ENCODE measurements at places on chromosomes 2 and 18. TPM values are rescaled to one million over a fixed set of nuclear protein-coding genes. Genes with fewer than 3 reads are reported as not detected.

The TWIST2 gene
- 214 TPM for total RNA-seq

The LCLAT1 gene
- 19.6 TPM for total RNA-seq

The DYNAP gene
- not detected for total RNA-seq

The HRH4 gene
- total RNA-seq: not detected

The ERBB4 gene
- total RNA-seq: 0.25 TPM

The GRP gene
- total RNA-seq: not detected

The UBXN2A gene
- total RNA-seq: 12.5 TPM

The COL3A1 gene
- 123 TPM for total RNA-seq

- no peak for DNase-seq
These were observed 17.6 kb downstream of the FBXO11 start for GRCh38 chr2:47888581-47889280.

- no peak for DNase-seq
These were observed 48.0 kb downstream of the TEX44 start for GRCh38 chr2:231640641-231641111.

DNA sequence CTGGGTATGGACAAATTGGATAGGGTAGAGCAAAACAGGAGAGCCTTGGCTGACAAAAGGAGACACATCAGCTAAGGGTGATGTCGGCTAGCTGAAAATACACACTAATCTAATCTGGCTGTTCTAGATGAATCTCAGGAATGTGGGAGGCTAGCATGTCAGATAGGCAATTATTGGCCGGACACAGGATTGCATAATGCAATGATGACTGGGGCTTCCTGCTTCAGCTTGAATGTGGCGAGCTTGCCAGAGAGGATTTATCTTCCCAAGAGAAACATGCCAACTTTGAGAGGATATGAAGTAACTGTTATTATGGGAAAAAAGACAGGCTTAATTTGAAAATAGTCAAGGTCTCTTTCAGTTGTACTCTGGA, 102.4 kb downstream of the TRIB2 start:
- no peak for DNase-seq

- no peak for DNase-seq
These were observed 552.0 kb upstream of the CDH2 start for GRCh38 chr18:28728891-28729290.

DNA sequence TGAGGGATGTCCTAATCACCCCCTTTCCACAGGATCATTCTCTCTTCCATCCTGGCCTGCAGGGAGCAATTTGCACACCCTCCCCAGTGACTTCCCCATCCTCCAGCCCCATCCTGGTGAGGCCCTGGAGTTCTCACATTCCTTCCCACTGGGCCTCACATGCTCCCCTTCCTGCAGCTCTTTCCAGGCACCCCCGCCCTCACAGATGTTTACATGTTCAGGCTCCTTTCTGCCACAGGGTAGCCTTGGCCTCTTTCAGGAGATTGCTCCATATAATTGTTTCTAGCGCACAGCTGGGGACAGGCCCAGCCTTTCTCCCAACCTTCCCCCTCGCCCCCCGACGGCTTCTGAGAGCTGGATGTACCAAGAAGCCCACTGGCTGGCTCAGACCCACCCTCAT, 288.4 kb upstream of the TRIB2 start:
- no peak for DNase-seq

DNA sequence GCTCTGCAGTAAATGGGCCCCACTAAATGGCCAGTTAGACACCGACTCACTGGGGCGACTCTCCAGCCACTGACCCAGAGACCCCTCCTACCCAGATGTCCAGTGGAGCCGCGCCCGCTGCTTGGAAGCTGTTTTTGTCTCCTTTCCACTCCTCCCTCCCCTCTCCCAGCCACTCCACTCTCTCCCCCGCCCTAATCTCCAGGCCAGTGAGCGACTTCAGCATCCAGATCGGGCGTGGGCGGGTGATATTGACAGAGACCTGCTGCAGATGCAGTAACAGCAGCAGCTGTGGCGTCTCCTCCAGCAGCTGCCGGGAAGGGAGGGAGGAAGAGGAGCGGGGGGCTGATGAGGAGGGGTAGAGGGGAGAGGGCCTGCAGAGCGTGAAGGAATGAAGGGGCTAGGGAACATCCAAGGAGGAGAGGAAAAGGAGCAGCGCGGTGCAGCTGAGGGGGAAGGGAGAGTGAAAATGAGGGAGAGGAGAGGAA, at the start of gene SCN7A:
Gene SCN7A, minus strand, starts transcription at position 110 of the 485 bp plus-strand sequence. CDS start 16,553 bp downstream, outside the sequence.
- no peak for DNase-seq

DNA sequence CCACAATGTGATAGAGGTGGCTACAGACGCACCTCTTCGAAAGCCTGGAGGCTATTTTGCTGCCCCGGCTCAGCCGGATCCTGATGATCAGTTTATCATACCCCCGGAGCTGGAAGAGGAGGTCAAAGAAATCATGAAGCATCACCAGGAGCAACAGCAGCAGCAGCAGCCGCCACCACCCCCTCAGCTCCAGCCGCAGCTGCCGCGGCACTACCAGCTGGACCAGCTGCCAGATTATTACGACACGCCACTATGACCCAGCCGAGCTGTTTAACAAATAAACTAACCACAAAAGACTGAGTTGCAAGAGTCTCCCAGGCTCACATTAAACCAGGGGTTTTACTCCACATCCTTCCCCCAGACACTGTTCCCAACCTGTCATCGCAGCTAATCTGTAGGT, 263.8 kb downstream of the PHLPP1 start:
- DNase-seq: no peak

DNA sequence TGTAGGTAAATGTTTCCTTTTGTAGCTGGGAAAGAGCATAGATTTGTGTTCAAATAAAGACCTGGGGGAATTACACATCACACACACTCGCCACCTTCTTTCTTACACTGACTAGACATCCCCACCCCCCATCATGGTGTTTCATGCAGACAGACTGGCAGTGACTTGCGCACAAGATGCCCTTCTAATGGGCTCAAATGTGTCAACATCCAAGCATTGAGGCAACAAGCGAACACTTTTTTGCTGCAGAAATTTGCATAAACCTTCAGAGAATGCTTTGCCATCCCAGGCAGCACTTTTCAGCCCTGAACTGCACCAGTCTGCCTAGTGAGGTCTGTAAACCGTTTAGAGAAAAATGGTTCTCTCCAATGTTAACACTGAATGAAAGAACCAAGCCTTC, 4.5 kb downstream of the HOXD8 start:
- no peak for DNase-seq

DNA sequence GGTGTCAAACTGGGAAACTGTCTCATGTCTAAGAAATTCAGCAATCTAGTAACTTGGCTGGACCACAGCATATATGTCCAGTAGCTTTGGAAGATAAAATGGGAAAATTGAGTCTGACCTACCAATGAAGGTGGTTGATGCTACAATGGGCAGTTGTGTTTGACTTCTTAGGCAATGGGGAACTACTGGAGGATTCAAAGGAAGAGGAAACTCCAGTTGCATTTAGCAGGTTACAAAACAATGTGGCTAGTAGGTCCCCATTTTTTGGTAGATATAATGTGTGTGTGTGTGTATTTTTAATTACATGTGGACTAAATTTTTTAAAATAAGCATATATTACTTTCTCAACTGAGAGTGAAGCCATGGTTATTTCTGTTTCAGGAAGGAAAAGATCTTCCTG, 427.7 kb downstream of the NBAS start:
- DNase-seq: no peak

DNA sequence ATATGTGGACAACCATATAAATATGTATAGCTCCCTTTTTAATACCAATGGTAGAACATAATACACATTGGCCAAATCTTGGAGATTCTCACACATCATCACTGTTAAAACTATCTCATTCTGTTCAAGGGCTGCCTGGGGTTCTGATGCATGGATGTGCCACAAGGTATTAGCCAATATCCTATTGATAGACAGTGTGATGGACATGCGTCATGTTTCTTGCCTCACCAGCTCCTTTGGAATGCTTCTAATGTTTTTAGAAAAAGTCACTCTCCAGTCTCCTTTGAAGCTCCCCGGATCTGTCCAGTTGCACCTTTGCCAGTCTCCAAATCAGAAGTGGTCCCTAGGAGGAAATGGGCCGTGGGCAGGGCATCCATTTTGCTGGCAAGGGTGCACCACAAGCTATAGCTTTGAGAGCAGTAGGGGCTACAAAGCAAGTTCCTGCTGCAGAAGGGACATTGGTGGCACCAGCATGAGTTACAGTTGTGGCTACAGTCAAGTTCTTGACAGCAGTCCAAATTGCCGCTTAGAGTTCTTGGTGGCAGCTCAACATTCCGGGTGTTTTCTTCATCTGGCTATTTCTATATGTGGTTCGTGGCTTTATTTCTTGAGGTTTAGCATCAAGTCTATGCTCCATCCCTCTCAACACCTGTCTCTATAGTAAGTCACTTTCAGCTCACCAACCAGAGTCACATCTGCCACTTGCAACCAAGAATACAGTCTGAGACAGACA, 25.1 kb upstream of the ATRAID start:
- DNase-seq: no peak

- DNase-seq: no peak
These were observed 219.0 kb upstream of the DSEL start for GRCh38 chr18:67735506-67735905.

DNA sequence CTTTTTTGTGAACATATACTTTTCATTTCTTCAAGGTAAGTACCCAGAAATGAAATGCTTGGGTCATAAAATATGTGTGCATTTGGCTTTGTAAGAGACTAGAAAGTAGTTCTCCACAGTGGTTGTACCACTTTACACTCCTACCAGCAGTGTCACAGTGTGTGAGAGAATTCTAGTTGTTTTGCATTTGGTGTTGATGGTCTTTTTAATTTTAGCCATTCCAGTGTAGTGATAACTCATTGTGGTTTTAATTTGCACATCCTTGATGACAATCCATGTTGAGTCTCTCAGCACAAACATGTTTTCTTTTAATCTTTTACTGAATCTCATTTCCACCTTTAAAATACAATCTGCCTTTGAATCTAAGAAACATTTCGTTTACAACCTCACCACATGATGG, 402.5 kb upstream of the ETAA1 start:
- no peak for DNase-seq

DNA sequence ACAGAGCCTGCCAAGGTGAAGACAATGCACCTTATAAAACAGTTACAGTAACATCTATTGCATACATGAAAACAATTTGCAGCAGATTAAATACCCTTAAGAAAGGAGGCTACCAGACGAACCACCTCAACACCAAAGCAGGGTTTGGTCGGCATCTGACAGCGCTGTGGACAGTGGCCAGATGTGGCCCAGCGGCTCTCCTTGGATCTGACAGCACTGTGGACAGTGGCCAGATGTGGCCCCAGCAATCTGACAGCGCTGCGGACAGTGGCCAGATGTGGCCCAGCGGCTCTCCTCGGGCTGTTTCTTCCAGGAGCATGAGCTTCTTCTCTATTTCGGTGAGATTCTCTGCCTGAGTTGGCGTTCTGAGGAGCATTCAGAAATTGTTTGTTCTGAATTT, 211.6 kb downstream of the ANKRD30B start:
- DNase-seq: no peak

- no peak for DNase-seq
These were observed 17.2 kb upstream of the ASB1 start for GRCh38 chr2:238409341-238410199.

GRCh38 chr2:9753665-9754531, 89.4 kb upstream of the TAF1B start:
- DNase-seq: no peak

DNA sequence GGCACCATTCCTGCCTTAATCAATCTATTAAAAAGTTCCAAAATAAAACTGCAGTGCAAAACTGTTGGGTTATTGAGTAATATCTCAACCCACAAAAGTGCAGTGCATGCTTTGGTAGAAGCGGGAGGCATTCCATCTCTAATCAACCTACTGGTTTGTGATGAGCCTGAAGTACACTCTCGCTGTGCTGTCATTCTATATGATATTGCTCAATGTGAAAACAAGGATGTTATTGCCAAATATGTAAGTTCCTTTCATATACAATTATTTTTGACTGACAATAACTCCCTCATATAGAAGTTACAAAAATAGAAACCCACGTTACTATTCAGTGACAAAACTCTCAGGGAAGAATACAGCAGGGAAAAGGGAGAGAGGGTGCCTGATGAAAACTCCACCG, 43.0 kb downstream of the OSGEPL1 start:
- DNase-seq: no peak

- DNase-seq: no peak
These were observed 21.5 kb downstream of the KLF7 start for GRCh38 chr2:207144173-207144785.

DNA sequence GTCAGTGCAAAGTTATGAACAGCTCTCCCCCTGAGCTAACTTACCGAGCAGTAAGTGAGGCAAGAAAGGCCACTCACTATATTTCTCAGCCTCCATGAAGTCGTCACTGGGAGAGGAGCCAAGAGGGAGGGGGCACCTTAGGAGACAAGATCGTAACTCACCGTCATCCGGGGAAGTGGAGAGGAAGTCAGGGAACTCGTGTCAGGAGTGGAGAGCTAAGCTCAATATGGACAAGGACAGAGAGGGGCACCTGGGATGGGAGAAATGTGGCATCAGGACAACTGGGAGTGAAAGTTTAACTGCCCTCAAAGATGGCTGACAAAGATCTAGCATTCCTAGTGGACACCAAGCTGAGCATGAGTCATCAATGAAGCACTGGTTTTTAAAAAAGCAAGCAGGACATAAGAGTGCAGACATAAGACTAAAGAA, 37.1 kb downstream of the BCL11A start:
- DNase-seq: peak; percentile 31

DNA sequence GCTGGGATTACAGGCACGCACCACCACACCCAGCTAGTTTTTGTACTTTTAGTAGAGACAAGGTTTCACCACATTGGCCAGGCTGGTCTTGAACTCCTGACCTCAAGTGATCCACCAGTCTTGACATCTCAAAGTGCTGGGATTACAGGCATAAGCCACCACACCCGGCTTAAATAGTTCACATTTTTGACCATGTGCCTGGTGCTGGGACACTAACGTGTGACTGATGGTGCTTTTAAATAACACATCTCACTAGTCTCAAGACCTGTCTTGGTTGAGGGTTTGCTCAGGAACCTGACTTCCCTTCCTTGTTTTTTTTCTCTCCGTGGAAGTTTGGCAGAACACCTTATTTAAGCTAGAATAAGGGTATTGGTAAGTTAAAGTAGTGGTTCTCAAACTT, 8.5 kb downstream of the FMNL2 start:
- DNase-seq: no peak

Measured in vagina (tissue), 2 donors.